ENCODE measurements at places on chromosomes 16 and 17.

GRCh38 chr17:40060887-40061608 is 1.7 kb upstream of the THRA start:
- no peak for DNase-seq

- no peak for DNase-seq
Observed at GRCh38 chr16:89104930-89105571, 11.4 kb downstream of the ACSF3 start.

DNA sequence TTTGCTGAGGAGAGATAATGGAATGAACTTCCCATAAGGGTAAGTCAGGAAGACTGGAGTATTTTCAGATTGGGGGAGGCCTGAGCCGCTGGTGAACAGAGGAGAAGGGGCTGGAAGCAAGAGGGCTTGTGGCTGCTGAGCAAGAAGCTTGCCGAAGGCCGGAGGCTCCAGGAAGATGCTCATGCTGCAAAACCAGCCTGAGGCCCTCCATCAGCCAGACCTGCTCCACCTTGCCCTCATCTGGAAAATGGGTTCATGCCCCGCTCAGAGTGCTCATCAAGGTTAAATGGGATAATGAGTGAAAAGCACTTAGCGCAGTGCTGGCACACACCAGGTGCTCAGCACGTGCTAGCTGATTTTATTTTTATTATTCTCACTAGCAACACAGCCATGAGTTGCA is 5.5 kb upstream of the ASGR1 start:
- DNase-seq, result no peak

- DNase-seq, result no peak
Observed at GRCh38 chr17:57762452-57763395, 17.6 kb upstream of the CCDC182 start.
